IMR-90 (cell line): ENCODE measurements at places on chromosomes 3 and 15. TPM values are rescaled to one million over a fixed set of nuclear protein-coding genes. Genes with fewer than 3 reads are reported as not detected.
A peak's percentile ranks its signal among the peaks of the same experiment; 100 is the strongest.

GRCh38 chr3:73622091-73622805, 2.5 kb downstream of the PDZRN3 start:
- no peaks in the 10 kb centered on the region for H3K27me3 ChIP-seq
- peak; percentile 47 for DNase-seq
- H3K4me3 ChIP-seq, result peak overlapping the region; percentile 71

DNA sequence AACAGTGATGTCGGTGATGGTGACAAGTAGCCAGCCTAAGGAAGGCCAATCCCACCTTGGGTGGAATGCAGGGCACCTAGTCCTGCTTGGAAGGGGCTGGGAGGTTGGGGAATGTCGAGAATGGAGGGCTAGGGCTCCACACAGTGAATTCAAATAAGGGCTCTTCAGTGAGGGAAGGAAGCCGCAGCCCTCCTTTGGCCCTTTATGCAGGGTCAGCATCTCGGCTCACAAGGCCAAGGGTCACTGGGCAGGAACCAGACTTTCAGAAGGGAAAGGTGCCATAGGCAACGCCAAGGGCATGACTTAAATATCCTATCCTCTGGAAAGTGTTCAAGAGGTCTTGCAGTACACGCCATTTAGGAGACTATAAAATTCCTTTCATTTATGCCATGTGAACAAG, 56.9 kb downstream of the CLEC3B start:
- no peaks in the 10 kb centered on the region for H3K27me3 ChIP-seq
- no peak for DNase-seq
- no peak overlapping the region for H3K4me3 ChIP-seq
- peaks cover 18% of the 10 kb centered on the region for H3K4me1 ChIP-seq
- H3K36me3 ChIP-seq, result no peaks in the 10 kb centered on the region

DNA sequence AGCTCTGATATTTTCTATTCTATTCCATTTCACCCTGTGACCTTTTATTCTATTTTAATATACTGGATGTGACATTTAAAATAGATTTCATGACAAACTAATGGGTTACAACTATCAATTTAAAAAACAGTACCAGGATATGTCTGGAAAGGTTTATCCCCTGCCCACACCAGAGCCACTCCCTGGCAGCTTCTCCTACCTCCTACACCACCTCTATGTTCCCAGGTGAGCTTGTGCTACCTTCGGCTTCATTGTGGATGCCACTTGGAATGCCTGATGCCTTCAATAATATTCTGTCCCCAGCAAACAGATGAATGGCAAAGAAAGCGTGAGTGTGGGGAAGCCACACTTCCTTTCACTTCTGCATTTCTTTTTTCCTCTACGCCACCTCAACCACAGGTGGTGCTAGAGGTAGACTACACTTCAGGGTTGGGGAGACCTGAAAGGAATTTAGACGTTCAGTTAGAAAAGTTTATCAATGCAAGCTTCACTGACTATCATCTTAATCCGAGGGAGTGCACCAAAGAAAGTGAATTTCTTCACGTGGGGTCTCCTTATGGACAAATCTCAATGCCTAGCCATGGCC, 213.0 kb downstream of the SSR3 start:
- no peak overlapping the region for H3K27ac ChIP-seq
- no peaks in the 10 kb centered on the region for H3K36me3 ChIP-seq
- no peak for DNase-seq

DNA sequence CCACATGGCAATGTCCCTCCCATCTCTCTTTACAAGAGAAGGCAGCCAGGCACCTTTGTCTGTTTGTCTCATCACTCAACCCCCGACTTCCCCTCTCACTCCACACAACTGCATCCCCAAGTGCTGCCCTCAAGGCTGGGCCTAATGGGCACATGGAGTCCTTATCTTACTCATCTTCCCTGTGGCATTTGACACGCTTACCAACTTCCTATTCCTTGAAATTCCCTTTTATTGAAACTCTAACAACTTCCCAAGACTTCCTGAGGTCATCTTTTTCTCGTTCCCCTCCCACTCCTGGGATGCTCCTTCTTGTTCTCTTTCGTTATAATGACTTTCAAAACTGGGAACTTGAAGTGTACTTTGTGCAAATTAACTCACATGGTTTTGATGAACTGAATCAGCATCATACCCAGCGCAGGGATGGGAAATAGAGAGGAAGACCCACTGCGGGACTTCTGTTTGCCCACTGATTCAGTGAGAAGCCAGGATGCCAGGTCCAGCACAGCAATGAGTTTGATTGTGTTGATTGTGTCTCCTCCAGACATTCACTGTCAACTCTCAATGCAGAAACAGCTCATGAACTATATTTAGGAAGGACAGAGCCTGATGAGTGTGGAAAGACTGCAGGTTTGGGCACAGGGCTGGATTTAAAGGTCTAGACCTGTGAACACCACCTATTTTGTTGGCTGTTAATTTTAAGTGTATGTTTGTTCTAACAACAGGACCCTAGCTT, 104.7 kb upstream of the TNIK start:
- peaks cover 3% of the 10 kb centered on the region; the same call in 1 of the 2 replicates for H3K27me3 ChIP-seq
- no peak for DNase-seq
- H3K4me1 ChIP-seq, result peaks cover 3% of the 10 kb centered on the region

GRCh38 chr3:10602769-10603768, 97.7 kb upstream of the ATP2B2 start:
- peaks cover 2% of the 10 kb centered on the region for H3K27me3 ChIP-seq
- H3K27ac ChIP-seq, result no peak overlapping the region
- no peaks in the 10 kb centered on the region for H3K36me3 ChIP-seq

The FBXO40 gene
- total RNA-seq, result not detected in 2 replicates
